Endothelial cell of coronary artery (primary cell): ENCODE measurements at places on chromosomes 7 and 10. TPM values are rescaled to one million over a fixed set of nuclear protein-coding genes. Genes with fewer than 3 reads are reported as not detected.

Gene CEP55
- 18.3 and 42.4 TPM in 2 replicates for total RNA-seq

Gene SMC3
- total RNA-seq: 25.0 and 25.2 TPM in 2 replicates

Gene C10orf90
- total RNA-seq: not detected in 2 replicates

Gene SMO
- 7.7 and 8.8 TPM in 2 replicates for total RNA-seq

Gene LBX1
- not detected in 2 replicates for total RNA-seq

Gene CFAP58
- total RNA-seq: 0.56 and 0.63 TPM in 2 replicates

Gene ZNF804B
- under 0.01 TPM in 1 of 2 replicates, not detected in the other for total RNA-seq
